ENCODE measurements at places on chromosomes 12 and 14.

DNA sequence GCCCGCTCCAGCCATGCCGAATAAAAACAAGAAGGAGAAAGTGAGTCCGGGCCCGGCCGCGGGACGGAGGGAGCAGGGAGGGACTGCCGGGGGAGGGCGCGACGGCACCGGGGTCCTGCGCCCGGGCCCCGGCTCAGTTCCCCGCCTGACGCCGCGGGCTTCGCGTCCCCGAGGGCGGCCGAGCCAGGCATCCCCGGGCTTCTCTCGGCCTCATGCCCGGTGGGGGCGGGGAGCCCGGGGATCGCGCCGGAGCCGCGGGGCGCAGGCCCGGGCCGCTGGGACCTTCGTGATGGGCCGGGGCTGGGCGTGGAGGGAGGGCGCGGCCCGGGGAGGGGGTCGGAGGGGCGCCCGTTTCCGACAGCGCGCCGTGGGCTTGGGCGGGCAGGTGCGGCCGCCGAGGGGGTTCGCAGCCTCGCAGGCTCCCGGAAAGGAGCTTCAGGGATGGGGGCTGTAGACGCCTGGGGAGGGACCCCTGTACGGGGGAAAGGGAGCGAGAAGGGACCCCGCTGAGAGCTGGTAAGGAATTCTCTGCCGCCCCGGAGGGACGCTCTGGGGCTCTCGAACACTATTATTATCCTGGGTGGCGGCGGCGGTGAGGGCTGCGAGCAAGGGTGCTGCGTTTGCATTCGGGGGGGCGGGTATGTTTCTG lies 496 bp downstream of the PPP2R5C start:
- peak; percentile 52 for DNase-seq

DNA sequence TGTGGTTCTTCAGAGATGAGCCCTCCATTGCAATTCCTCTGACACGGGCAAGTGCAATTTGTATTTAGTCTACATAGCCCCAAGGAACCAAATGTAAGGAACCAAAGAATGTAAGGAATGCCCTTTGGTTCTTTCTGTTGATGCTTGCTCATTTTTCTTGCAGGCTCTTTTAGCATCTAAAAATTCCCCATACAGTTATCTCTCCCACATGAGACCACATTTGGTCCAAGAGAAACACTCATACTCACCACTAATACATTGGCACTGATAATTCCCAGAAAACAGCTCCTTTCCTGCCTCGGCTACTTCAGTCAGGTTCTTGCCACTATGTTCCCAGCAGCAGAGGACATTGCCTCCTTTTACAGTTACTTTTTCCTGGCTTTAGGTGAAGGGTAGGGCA lies 332.6 kb downstream of the AEBP2 start:
- DNase-seq = no peak

GRCh38 chr14:63650256-63650952 lies 8.7 kb upstream of the WDR89 start:
- DNase-seq = no peak

DNA sequence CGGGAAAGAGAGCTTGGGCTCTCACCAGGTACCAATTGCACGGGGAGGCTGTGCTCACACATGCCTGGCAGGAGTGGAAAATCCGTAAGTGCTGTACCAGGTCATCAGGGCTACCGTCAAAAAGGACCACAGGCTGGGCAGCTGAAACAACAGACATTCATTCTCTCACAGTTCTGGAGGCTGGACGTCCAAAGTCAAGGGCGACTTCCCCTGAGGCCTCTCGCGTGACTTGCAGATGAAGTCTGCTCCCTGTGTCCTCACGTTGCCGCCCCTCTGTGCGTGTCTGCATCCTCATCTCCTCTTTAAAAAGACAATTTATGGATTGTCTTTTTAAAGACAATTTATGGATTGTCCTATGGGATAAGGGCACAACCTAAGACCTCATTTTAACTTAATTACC lies 73.8 kb upstream of the FZD10 start:
- DNase-seq = no peak

DNA sequence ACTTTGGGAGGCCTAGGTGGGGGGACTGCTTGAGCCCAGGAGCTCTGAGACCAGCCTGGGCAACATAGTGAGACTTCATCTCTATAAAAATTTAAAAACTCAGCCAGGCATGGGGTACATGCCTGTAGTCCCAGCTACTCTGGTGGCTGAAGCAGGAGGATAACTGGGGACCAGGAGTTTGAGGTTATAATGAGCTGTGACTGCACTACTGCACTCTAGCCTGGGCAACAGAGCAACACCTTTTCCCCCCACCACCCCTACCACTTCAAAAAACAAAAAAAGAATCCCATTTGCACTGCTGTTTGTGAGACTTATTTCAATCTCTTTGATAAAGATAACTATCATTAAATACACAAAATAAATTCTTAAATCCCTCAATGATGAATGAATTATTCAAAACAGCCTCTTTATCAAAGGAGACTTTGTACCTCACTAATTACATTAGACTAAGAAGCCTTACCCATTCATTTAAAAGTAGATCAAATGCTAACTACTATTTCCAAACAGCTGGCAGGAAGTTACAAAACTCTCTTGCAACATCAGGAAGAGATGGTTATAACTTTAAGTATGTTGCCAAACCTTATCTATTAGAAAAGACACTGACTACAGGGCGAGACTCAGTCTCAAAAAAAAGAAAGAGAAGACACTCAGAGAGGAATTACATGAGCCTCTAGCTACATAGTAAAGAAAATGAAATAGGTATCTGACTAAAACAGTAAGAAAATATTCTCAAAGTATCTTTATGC lies 14.7 kb downstream of the BLTP3B start:
- DNase-seq = no peak

GRCh38 chr12:132357623-132358186 lies 28.3 kb upstream of the GALNT9 start:
- DNase-seq = no peak

GRCh38 chr12:124745891-124746570 lies 117.6 kb downstream of the SCARB1 start:
- peak; percentile 61 for DNase-seq

DNA sequence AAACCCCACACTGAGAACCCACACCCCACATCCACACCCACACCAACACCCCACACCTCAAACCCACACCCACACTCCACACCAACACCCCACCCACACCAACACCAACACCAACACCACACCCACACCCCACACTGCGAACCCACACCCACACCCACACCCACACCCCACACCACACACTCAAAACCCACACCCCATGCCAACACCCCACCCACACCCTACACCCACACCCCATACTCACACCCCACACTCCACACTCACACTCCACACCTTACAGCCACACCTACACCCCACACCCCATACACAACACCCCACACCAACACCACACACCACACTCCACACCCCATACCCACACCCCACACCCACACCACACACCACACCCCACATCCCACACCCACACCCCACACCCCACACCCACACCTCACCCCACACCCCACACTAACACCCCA lies 38.0 kb downstream of the TMEM120B start:
- no peak for DNase-seq

- no peak for DNase-seq
Observed at GRCh38 chr14:20632448-20632830, 9.1 kb downstream of the OR6S1 start.

DNA sequence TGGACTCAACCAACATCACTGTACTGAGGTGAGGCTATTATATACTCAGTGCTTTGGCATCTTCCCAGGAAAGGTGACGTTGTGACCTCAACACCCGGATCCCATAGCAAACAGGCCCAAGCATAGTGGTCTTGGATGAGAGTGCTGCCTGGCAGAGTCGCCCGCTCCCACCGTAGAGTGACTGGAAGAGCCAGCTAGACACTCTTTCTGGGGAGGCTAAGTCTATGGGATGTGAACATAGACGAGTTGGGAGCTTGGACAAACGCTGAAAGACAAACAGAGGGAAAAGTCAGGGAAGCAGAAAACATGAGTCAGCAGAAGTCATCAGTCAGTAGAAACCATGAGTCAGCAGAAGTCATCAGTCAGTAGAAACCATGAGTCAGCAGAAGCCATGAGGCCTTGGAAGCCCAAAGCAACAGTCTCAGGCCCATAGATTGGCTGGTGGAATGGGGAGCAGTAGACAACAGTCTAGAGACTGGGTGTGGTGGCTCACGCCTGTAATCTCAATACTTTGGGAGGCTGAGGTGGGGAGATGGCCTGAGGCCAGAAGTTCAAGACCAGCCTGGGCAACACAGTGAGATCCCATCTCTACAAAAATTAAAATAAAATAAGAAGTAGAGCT lies 66.4 kb upstream of the MAP1LC3B2 start:
- DNase-seq = no peak

GRCh38 chr12:82832096-82832495 lies 145.4 kb downstream of the TMTC2 start:
- DNase-seq = no peak

- no peak for DNase-seq
Observed at GRCh38 chr12:43106355-43106754, 445.6 kb downstream of the ADAMTS20 start.

DNA sequence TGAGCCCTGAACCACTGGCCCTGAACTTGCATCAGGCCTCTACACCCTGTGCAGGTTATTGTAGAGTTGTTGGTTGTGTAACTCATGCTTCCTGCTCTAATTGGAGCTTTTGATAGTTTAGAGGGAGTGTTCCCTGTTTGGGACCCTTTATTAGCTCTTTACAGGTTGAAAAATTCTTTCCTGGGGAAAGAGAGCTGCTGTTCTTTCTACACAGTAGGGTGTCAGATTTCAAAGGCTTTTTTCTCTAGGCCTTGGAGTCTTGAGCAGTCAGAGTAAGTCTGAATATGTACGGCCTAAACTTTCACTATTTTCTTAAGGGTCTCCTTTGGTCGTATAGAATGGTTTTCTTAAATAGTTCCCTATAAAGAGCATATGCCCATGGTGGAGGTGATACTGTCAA lies 60.8 kb upstream of the NEDD1 start:
- DNase-seq = no peak

Measured in progenitor cell of endocrine pancreas (in vitro differentiated cells).